ENCODE measurements at places on chromosomes 3 and 15. TPM values are rescaled to one million over a fixed set of nuclear protein-coding genes. Genes with fewer than 3 reads are reported as not detected.
A peak's percentile ranks its signal among the peaks of the same experiment; 100 is the strongest.

GRCh38 chr3:65342084-65342683, 654.4 kb upstream of the ADAMTS9 start:
- peak; percentile 41 for DNase-seq

- no peak for DNase-seq
Measured at GRCh38 chr3:113450911-113451310, 9.6 kb upstream of the CFAP44 start.

GRCh38 chr15:59904450-59905135, 99.5 kb upstream of the FOXB1 start:
- DNase-seq: no peak

GRCh38 chr3:103067963-103068362, 633.1 kb downstream of the ZPLD1 start:
- DNase-seq: no peak

DNA sequence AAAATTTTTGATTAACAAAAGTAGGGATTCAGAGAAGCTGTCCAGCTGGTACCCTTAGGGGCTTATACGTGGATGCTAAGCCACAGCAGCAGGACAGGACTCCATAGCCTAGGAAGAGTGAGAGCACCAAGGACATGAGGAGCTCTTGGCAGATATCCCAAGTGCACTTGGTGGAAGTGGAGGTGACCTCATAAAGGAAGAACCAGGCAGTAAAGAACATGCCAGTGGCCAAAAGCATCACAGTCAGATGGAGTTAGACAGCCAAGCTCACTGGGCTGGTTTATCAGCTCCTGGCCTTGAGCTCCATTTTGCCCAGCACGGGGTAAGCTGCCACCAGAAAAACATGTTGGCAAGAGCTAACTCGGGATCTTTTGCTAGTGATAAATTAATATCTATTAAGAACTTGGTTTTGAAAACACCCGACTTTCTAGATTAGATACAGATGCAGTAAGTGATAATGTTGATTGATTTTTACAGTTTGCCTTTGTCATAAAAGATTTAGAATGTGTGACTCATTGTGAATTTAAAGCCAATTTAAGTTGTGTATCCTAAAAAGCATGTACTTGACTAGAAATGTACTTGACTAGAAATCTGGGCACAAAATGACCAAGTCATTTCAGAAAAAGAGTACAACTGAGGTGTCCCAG, 108.0 kb downstream of the CMSS1 start:
- DNase-seq: peak; percentile 28

- no peak for DNase-seq
Measured at GRCh38 chr3:89795506-89795905, 688.1 kb downstream of the EPHA3 start.

- DNase-seq: no peak
Measured at GRCh38 chr3:72636969-72637597, 211.2 kb downstream of the SHQ1 start.

GRCh38 chr3:133965013-133965570, 64.6 kb downstream of the SLCO2A1 start:
- no peak for DNase-seq

GRCh38 chr3:130934442-130935089, 40.7 kb downstream of the ATP2C1 start:
- DNase-seq: no peak

GRCh38 chr15:89874926-89875564, 18.7 kb downstream of the AP3S2 start:
- peak; percentile 73 for DNase-seq

GRCh38 chr15:69275933-69276560, 22.7 kb upstream of the PAQR5 start:
- no peak for DNase-seq

DNA sequence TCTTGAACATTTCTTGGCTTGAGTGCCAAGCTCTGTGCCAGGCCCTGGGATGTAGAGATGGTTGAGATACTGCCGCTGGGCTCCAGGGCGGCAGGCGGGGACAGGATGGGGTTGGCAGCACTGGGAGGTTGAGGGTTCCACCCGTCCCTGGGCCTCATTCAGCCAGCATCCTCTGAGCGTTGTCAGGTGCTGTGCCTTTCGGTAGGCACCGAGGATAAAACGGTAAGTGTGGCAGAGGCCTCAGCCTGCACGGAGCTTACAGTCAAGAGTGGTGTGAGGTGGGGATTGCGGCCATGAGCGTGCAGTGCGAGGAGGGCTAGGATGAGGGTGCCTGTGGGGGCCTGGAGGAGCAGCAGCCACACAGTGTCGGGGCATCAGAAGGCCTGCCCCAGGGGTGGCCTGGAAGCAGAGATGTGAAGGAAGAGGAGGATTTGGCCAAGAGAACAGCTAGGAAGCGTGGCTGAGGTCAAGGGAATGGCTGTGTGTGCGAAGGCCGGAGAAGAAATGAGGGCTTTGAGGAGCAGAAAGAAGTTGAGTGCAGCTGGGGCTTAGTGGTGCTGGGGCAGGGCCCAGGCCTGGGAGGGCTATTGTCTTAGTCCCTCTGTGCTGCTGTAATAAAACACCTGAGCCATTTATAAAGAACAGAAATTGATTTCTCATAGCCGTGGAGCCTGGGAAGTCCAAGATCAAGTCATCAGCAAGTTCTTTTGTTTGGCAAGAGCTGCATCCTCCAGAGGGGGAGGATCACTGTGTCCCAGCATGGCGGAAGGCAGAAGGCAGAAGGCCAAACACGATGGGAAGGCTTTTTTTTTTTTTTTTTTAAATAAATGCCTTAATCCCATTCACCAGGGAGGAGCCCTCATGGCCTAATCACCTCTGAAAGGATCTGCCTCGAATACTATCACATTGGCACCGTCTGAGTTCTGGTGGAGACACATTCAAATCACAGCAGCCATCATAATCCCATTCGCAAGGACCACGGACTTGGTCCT, 22.7 kb downstream of the CORO2B start:
- DNase-seq: no peak

DNA sequence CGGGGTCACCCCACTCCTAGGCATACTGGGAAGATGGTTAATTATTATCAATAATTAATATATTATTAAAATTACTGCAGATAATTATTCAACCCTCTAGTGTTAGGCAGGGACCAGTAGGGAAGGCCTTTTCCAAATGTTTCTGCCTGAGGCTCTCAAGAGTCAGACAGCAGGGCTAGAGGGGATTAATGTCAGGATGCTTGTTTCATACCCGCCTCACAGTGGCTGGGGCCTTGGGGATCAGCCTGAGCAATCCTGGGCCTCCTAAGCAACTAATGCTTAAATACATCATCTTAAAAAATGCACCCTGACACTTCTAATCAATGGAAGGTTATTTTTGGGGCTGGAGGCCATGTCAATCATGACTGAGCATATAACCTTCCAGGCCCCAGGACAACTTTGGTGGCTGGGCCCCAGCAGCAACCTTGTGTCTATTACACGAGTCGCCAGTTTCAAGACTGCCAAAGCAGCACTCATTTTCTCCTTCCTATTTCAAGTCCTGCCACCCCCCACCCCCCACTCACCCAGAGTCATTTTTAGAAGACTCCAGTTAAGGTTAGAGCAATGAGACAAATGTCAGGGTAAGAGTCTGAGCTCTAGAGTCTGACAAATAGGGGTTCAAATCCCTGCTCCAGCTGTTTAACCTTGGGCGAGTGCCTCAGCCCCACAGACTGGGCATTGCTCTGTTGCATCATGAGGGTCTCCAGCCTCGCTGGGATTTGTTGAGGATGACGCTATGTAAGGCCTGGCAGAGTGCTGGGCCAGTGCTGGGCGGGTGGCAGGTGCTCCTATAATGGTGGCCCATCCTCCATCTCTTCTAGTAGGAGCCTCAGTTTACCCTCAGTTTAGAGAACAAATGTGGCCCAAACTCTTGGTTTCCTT, 6.1 kb downstream of the AMOTL2 start:
- DNase-seq: no peak

GRCh38 chr3:98594628-98595324, 1.4 kb upstream of the CPOX start:
- no peak for DNase-seq

GRCh38 chr15:48696627-48697312, 51.3 kb upstream of the FBN1 start:
- DNase-seq: no peak

- DNase-seq: peak; percentile 26
Measured at GRCh38 chr15:97684249-97684648, 276.3 kb upstream of the ARRDC4 start.

DNA sequence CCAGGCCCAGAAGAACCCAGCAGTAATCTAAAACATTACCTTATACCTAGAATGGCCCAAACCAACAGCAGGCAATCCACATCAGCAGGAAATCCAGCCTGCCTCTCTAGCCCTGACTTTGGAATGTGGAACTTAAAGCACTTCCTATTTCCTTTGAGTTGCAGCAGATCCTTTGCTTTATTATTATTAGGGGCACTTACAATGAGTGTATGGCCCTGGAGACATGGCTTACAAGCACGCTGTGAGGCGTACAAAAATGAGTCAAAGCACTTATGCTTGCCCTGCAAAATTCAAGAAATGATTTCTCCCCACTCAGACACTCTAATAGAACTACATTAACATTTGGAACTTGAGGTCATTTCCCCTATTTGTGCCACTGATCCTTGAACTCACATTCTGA, 9.5 kb upstream of the KNSTRN start:
- no peak for DNase-seq

DNA sequence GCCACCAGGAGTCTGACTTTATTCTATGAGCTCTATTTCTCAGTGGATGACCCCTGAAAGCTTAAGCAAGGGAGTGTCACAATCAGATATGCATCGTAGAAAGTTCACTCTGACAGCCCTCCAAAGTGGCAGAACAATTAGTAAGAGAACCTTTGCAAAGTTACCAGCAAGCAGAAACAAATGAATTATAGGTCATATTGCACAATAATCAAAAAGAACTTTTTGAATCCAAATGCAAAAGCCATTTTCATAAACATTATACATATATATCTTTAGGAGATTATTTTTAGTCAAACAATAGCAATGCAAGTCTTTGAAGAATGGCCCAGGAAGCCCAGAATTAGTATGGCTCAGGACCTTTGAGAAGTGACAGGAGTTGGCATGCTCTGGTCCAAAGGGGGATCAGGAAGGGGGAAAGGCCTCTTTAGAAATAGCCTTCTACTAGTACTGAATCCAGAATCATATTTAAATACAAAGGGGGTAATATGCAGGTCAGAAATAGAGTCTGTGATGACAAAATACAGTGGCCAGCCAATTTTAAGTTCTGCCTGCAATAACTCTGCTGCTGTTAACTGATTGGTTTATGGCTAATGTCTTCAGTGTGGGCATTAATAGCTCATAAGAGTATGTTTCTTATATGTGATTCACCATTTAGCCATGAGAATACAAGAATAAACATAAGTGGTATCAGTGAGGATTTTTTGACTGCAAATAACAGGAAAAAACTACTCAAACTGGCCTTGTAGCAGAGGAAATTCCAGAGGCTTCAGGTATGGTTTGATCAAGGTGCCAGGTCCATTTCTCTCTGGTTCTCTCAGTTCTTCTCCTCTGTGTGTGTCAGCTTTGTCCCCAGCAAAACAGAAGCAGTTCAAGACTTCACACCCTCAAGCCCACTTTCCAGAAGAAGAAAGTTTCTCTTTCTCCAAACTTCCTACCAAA, 17.0 kb upstream of the ITGB5 start:
- DNase-seq: no peak

- no peak for DNase-seq
Measured at GRCh38 chr3:97901313-97902248, 70.7 kb downstream of the RIOX2 start.

DNA sequence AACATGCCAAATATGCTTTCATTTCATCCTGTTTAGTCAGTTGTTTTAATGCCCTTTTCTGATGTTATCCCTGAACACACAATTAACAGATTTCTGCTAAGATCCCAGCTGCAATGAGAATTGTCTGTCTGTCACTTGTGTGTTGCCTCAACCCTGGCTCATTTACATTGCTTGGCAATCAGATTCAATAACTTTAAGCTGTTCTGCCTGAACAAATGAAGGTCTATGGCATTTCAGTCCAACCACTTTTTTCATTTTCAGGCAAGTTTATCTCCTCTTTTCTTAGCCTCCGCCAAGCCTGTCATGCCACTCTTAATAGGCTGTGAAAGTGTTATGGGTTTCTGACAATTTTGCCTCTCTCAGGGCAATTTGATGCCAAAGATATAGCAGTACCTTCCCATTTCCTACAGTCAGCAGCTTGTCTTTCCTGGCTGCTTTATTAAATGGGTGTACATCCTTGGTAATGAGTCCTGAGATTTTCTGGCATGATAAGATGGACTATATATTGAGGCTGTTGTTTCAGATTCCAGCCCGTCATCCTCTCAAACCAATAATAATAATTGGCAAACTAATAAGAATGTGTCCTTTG, 68.7 kb upstream of the ADAMTS9 start:
- DNase-seq: no peak

DNA sequence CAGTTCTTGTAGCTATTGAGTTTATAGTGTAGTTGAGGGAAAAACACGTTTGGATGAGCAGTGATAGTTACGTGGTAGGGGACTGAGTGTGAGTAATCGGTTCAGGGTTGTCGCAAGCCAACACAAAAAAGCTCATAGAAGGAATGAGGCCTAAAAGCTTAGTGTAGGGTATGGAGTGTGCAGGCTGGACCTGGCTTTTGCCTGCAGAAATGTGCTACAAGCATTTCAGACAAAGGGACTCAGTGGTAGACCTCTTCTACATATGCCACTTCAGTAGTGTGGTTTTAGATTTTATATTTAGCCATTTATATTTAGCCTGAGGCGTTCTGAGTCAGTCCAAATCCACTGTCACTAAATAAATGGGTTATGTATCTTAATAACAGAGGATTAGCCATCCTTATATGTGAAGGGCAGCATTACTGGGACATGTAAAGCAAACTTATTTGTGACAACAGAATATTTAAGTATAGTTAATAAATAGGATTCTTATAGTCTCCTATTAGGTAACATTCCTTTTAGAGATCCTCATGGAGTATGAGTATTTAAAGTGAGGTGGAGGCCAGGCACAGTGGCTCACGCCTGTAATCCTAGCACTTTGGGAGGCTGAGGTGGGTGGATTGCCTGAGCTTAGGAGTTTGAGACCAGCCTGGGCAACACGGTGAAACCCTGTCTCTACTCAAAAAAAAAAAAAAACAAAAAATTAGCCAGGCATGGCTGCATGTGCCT, 21.8 kb downstream of the ATP2C1 start:
- no peak for DNase-seq

DNA sequence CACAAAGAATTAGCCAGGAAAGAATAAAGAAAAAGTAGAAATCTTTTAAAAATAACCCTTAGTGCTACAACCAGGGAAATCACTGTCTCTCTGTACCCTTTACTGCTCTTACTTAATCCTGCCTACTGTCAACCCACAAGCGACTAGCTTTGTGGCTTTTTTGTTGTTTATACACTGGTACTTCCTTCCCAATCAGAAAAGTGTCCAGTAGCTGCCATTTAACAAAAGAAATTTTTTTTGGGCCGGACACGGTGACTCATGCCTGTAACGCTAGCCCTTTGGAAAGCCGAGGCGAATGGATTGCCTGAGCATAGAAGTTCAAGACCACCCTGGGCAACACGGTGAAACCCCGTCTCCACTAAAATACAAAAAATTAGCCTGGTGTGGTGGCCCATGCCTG, 13.8 kb upstream of the FAM219B start:
- no peak for DNase-seq

Gene IQCF5
- total RNA-seq: not detected

Gene KIF15
- 4.2 TPM for total RNA-seq

Gene SCN11A
- total RNA-seq: 0.61 TPM

Gene ADGRG7
- total RNA-seq: 11.7 TPM

Gene ROPN1
- 2.0 TPM for total RNA-seq

Gene GPR62
- not detected for total RNA-seq

Gene CCR9
- total RNA-seq: 0.12 TPM

Gene SCAANT1
- not detected for total RNA-seq

Gene UPK1B
- total RNA-seq: not detected

Gene PLXNB1
- total RNA-seq: 91.1 TPM

Gene ZNF860
- total RNA-seq: 0.81 TPM

Gene CPNE9
- not detected for total RNA-seq

Gene CTXN2
- total RNA-seq: not detected

Gene CCDC13
- 2.0 TPM for total RNA-seq

Gene SGO1
- 2.8 TPM for total RNA-seq
